NCI-H345 (cell line): ENCODE measurements at places on chromosomes 4 and X.

DNA sequence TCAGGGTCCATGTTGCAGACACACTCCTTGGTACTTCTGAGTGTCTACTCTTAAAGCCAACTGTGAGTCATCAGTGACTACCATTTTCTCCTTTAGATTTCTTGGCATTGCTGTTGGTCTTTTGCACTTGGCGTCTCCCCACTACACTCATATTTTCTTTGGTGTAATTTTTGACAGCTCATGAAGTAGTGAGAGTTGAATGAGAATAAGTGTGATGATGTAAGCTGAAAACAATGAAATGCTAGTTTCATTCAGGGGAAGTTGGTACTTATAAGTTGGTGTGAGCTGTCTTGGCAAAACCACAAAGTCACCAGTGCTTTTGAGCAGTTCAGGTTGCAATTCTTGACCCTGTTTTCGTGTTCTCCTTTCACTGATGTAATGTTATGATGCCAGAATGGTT is 142.9 kb upstream of the ARX start:
- DNase-seq, result no peak

GRCh38 chr4:76800902-76801301 is 97.0 kb downstream of the SOWAHB start:
- DNase-seq, result no peak

DNA sequence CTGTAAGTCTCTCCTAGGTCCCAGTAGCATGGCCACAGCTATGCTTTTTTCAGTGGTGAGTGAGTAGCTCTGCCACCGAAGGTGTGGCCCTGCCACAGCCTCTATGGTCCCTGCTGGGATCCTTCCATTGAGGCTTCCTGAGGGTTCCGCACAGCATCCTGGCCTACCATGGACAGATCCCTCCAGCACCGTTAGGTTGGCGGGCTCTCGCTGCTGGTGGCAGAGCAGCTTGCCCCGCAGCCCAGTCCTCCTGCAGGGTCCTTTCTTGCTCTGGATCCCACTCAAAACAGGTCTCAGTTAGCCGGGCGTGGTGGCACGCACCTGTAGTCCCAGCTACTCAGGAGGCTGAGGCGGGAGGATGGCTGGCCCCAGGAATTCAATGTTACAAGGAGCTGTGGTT is 2.4 kb upstream of the PDZD4 start:
- no peak for DNase-seq

DNA sequence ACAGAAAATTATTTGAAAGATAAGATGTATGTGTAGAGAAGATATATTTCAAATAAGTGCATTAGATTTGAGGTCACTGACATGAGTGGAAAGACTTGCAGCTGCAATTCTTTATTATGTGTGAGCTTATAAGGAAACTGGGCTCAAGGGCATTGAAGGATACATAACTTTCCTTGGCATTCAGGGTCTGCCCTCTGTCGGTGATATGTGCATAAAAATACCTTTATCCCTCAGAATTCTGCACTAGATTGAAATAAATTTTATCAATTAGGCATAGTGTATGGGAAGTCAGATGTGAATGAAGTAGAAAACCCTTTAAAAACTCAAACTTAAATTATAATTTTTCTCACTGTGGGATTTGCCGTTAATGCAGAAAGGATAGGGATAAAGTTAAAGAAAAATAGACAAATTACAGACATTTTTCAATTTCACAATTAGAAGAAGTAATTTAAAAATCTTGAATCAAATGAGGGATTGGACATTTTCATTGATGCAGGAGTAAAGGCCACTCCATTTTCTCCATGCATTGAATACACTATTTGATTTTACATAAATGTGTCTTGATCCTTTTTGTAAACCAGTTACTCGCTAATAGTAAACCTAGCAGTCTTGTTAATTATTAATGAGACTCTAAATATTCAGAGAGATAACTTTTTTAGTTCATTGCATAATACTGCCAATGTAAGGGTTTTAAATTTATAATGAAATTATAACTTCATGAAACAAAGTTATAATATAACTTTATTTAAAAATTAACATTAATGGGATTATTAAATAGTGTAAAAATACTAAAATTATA is 21.0 kb upstream of the ETNPPL start:
- no peak for DNase-seq

DNA sequence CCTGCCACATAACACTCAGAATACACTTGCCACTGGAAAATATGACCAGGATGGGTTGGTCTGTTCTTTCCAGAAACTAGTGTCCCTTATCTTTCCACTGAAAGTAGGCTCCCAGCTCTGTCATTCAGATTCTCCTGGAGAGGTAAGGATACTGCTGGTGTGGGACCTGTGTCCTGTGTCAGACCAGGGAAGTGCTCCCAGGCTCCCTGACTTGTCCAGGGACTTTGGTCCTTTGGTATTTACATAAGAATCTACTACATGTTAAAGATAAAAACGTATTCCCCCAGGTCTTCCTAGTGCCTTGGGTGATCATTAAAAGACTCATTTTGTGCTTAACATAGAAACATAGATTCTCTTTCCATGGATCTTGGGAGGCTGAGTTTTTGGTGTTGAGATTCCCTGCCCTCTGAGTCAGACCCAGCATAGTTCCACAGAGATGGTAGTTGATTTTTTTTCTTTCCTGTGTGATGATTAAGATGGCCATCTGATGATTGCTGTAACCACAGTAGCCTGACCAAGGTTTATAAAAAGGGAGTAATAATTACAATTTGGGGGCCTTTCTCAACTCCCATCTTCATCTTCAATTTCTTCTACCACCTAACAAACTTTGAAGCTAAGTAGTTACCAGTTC is 159.8 kb upstream of the JADE1 start:
- DNase-seq, result no peak

DNA sequence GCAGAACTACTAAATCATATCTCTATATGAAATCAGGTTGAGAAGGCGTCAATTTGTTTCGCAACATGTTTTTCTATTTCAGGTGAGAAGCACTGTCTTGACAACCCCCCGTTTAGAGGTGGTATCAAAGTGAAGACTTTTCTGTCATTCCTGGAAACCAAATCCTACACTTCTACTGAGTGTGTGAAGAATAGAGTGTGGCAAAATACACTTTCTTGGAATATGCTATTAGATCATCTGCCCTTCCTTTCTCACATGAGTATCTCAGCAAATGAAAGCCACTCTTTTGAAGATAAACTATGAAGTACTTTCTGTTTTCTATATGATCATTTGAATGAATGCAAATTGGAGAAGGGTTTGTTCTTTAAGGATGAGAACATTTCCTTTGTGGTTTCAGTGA is 174.0 kb upstream of the FMR1 start:
- no peak for DNase-seq

DNA sequence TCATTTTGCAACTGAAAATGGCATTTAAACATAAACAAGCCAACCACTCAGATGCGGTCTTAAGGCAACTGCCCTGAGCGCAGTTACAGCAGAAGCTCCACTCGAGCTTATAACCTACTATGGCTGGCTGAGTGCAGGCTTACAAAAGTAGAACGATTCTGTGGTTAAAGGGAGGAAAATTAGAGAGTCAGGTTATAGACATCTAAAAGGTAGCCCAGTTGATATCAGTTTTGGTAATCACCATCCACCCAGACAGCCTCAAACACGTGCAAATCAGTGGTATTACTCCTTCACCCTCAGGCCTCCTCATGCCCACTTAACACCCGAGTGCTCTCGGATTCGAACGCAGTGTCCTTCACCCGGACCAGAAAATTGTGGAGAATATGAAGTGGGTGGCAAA is 3.1 kb downstream of the LEF1 start:
- no peak for DNase-seq

GRCh38 chr4:153497091-153497531 is 31.0 kb downstream of the TMEM131L start:
- DNase-seq, result no peak

DNA sequence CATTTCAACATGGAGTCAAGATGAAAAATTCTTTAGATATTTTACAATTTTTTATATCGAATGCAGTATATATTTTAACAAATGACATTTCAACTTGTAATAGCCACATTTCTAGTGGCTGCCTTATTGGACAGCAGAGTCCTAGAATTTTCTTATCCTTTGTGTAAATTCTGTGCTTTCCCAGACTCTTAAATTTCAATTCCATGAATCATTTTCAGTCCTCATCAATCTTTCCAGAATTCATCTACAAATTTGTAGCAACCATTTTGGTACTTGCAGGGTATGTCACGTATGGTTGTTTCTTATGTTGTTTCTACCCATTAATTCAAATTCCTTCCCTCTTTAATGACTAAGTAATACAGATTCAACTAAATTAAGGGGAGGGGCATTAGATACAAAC is 2.7 kb downstream of the PAICS start:
- no peak for DNase-seq

DNA sequence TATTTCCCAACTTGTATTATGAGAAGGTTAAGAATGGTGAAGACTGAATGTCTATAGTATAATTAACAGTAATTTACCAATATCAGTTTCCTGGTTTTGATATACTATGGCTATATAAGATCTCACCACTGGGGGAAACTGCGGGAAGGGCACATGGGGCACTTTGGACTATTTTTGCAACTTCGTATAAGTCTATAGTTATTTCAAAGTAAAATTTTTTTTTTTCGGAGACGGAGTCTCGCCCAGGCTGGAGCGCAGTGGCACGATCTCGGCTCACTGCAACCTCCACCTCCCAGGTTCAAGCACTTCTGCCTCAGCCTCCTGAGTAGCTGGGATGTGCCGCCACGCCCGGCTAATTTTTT is 46.1 kb downstream of the CXorf58 start:
- DNase-seq, result no peak

GRCh38 chr4:85675076-85676049 is 200.4 kb downstream of the ARHGAP24 start:
- peak; percentile 67 for DNase-seq

GRCh38 chr4:53309321-53310040 is 56.4 kb downstream of the SCFD2 start:
- no peak for DNase-seq

GRCh38 chr4:184007891-184008290 is 102.8 kb downstream of the STOX2 start:
- no peak for DNase-seq

- DNase-seq, result no peak
Measured at GRCh38 chrX:140249088-140249487, 255.8 kb downstream of the SOX3 start.

- no peak for DNase-seq
Measured at GRCh38 chr4:153468587-153468986, 2.4 kb downstream of the TMEM131L start.

DNA sequence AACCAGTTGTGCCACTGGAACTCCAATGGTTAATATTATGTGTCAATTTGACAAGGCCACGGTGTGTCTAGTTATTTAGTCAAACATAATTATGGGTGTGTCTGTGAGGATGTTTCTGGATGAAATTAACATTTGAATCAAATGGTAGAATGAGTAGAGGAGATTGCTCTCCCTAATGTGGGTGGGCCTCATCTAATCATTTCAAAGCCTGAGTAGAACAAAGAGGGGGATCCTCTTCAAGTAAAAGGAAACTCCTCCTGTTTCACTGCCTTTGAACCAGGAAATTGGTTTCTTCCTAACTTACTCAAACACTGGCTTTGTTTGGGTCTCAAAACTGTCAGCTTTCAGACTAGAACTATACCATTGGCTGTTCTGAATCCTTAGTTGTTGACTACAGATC is 1692.1 kb downstream of the PCDH19 start:
- no peak for DNase-seq

DNA sequence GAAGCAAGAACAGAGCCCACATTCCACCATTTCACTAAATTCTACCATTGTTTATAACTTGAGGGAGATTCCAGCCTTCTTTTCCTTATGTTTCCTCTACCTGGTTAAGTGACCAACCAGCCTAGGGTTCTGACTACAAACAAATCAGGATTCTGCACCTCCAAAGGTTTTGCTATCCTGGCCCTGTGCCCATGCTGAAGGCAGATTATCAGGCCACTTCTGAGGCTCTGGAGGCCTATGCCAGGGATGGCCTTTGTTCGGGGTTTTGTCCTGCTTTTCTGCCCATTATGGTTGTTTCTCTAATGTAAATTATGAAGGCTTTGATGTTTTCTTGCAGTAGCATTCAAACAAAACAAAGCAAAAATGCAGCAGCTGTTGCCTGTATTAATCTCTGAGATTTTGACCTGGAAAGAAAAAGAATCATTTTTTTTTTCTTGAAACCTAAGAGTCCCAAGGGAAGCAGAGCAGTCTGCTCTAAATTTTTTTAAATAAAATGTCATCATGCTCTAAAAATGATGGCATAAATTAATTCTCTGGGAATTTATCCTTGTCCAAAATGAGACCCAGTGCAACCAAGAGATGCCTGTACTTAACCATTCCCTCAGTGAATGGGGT is 55.6 kb downstream of the RNF150 start:
- no peak for DNase-seq

DNA sequence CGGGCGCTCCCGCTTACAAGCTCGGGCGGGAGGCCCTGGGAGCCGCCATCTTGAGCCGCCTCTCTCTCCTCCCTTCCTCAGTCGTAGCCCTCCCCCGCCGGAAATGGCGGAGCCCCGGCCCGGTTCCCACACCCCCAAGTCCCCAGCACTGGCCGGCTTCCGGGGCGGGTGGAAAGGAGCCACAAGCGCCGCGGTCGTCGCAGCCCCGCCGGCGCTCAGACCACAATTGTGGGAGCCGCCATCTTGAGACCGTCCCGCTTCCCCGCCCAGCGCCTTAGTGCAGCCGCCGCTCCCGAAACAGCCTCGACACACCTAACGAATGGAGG is 531 bp downstream of the HCFC1 start:
- DNase-seq, result peak; percentile 84

GRCh38 chr4:99863-100262 is 24.4 kb upstream of the ZNF718 start:
- no peak for DNase-seq

DNA sequence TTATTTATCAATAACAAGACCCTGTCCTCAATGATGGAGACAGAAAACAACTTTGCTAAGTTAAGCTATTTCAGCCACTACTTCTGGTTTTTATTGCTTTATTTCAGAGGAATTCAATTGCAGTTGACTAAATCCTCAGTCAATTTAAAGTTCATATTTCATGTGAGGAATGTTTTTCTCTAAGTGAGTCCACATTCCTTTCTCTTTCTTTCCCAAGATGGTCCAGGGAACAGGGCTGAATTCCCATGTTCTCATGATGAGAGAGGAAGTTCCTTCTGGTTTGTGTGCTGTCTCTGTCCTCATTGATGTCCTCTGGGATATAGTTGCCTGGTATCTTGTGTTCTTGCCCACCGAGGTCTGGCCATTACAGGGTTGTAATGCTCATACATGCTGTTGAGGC is 117.2 kb downstream of the SLIT2 start:
- no peak for DNase-seq

- no peak for DNase-seq
Measured at GRCh38 chrX:10582945-10583344, 37.4 kb downstream of the MID1 start.

GRCh38 chr4:113674251-113674650 is 87.3 kb downstream of the CAMK2D start:
- peak; percentile 46 for DNase-seq
